ENCODE measurements at places on chromosomes 6 and 20. TPM values are rescaled to one million over a fixed set of nuclear protein-coding genes. Genes with fewer than 3 reads are reported as not detected.
A peak's percentile ranks its signal among the peaks of the same experiment; 100 is the strongest.

DNA sequence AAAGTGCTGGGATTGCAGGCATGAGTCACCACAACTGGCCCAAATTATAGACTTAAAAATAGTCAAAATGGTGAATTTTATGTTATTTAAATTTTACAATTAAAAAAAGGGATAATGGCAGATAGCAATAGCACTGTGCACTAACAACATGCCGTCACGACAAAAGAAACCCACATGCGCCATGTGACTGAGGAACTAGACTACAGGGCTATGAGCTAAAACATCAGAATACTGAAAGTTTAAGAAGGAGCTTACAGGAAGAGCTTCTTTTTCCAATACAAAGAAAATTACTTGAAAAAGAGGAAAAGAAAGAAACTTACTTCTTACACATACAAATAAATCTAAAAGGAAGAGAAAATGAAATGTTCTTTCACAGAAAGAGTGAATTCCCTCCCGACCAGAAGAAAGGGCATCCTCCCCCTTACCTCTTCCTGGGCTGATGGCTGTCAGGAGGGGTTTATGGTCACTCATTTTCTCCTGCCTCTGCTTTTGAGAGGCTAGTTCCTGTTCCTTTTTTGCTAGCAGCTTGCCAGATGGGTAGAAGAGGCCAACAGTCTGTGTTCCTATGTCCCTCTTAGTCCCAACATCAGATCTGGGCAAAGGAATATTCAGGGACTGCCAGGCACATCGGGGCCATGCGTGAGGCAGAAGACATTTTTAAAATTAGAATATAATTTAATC is 54.5 kb downstream of the DZANK1 start:
- DNase-seq = peak; percentile 52

DNA sequence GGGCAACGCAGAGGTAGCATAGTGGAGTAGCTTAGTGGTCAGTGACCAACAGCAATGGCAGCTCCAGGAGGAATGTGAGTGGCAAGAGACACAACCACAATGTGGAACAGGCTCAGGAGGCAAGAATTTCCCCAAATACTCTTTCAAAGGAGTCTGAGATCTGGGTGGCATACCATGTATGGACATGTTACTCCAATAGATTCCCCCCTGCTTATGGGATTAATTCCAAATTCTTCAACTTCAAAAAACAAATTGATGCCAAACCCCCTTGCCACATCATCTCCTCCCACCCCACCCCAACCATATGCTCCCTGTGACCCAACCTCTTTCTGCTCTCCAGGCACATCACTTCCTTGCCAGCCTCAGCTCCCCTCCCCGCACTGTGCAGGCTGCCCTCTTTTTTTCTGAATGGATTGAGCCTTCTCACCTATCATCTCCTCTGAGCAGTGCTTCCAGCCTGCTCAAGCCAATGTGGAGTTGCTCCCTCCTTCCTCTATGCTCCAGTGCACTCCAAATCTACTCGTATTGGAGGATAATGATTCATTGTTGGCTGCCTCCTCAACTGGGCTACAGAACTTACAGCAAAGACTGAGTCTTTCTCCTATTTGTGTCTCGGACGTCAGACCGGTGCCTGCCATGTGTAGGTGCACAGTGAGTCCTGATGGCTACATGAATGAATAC is 93.0 kb upstream of the CEP85L start:
- no peak for DNase-seq

- no peak for DNase-seq
Measured at GRCh38 chr6:73823832-73824231, 127.8 kb downstream of the CD109 start.

DNA sequence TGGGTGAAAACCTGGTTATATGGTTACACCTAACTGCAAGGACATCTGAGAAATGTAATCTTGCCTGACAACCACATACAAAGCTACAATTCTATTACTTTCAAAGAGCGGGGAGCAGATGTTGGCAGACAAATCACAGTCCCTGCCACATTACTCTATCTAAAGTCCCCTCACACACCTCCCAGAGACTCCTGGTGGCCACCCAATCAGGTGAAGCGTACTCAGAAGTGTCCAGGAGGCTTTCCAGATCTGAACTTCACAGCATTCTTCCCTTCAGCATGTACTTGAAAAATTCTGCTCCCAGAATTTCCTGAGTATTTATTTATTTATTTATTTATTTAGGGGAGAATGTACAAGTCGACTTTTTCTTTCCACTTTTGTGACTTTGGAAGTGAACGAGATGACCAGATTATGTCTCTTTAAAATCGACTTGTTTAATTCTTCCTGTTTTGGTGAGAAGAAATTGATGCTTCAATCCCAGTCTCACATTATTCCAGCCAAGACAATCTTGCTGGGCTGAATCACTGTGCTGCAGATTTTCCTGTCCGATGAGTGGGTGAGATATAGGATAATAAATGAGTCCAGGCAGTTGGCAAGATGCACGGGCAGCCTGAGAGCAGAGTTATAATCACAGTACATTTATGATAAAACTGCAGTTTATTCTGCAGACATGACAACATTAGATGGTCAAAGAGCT is 46.9 kb upstream of the POPDC3 start:
- no peak for DNase-seq

The HLA-DRB5 gene
- total RNA-seq = 174 TPM
